ENCODE measurements at places on chromosomes 16 and 17. TPM values are rescaled to one million over a fixed set of nuclear protein-coding genes. Genes with fewer than 3 reads are reported as not detected.

DNA sequence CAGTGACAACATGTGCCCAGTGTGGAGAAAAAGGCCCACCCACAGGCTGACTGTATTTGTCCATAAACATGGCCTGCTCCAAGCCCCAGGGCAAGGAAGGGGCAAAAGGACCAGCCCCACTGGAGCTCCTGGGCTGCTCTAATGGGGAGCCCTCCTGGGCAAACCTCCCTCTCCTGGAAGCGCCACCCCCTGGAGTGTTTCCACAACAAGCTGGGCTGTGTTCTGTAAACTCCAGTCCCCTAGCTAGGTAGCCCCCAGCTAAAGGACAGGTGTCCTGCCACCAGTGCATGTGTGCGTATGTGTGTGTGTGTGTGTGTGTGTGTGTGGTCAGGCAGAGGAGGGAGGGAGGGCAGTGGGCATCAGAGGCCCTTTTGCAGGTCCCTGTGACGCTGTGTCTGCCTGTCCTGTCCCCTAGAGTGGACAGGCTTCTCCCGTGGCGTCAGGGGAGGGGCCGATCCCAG, 11.3 kb upstream of the STAC2 start:
- peak overlapping the region; percentile 67 for H3K27ac ChIP-seq
- H3K27me3 ChIP-seq = peaks cover 3% of the 10 kb centered on the region
- peaks cover 3% of the 10 kb centered on the region for H3K4me1 ChIP-seq

GRCh38 chr17:34117811-34118210, 137.3 kb upstream of the CCL2 start:
- H3K4me3 ChIP-seq = no peak overlapping the region
- H3K36me3 ChIP-seq = no peaks in the 10 kb centered on the region
- no peaks in the 10 kb centered on the region for H3K4me1 ChIP-seq

- no peak overlapping the region for H3K27ac ChIP-seq
- H3K4me1 ChIP-seq = no peaks in the 10 kb centered on the region
- H3K36me3 ChIP-seq = no peaks in the 10 kb centered on the region
- no peaks in the 10 kb centered on the region for H3K27me3 ChIP-seq
- no peak overlapping the region for H3K4me3 ChIP-seq
- no peak for DNase-seq
These were observed 20.6 kb downstream of the CSNK2A2 start for GRCh38 chr16:58177353-58177710.

GRCh38 chr16:85642762-85643358, 29.7 kb downstream of the GSE1 start:
- no peak overlapping the region for H3K27ac ChIP-seq
- no peaks in the 10 kb centered on the region for H3K36me3 ChIP-seq
- no peaks in the 10 kb centered on the region for H3K27me3 ChIP-seq
- no peak for DNase-seq

DNA sequence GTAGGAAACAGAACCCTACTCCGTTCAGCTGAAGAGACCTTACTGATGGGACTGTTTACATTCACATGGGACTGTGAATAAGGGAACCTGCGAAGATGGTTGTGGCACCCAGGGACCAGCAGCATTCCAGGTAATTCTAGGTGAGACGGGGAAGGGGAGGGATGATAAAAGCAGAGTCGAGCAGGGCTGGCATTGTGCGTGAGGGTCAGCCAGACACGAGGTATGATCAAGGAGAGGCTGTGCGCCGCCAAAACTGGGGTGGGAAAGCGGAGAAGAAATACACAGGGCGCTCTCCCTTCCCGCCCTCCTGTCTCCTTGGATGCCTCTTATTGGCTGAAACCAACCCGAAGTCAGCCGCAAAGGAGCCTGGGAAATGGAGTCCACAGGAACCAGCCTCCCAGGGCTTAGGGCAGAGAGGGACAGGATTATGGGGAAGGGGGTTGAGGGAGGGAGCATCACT, 38.4 kb upstream of the CSNK2A2 start:
- no peaks in the 10 kb centered on the region for H3K27me3 ChIP-seq
- peak; percentile 65 for DNase-seq
- H3K27ac ChIP-seq = no peak overlapping the region
- no peaks in the 10 kb centered on the region for H3K4me1 ChIP-seq
- H3K4me3 ChIP-seq = peak overlapping the region; percentile 17

TRAPPC2L gene
- 32.1 TPM for total RNA-seq

ZC3H7A gene
- total RNA-seq = 67.5 TPM

DNA sequence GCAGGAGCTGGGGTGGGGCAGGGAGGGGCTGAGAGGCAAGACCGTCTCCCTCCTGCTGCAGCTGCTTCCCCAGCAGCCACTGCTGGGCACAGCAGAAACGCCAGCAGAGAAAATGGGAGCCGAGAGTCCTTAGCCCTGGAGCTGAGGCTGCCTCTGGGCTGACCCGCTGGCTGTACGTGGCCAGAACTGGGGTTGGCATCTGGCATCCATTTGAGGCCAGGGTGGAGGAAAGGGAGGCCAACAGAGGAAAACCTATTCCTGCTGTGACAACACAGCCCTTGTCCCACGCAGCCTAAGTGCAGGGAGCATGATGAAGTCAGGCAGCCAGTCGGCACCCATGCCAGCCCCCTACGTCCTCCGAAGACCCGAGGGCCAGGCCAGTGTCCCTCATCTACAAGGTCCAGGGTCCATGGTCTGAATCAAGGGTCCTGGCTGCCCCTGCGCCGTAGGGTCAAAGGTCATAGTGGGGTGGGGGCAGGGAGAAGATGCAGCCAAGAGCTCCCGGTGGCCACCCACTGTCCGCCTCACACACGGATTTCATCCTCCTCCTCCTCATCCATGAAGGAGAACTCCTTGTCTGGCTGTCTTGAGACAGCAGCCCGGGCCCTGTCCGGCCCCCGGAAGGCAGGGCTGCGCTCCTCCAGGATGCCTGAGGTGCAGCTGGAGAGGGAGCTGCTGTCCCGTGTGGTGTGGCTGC, 23.4 kb upstream of the CPSF4L start:
- DNase-seq = no peak
- no peaks in the 10 kb centered on the region for H3K36me3 ChIP-seq
- H3K4me1 ChIP-seq = peaks cover 14% of the 10 kb centered on the region
- H3K27me3 ChIP-seq = no peaks in the 10 kb centered on the region
- H3K27ac ChIP-seq = peak overlapping the region; percentile 86

GRCh38 chr16:67546761-67547422, 15.4 kb upstream of the CTCF start:
- H3K27ac ChIP-seq = peak overlapping the region; percentile 37
- H3K36me3 ChIP-seq = no peaks in the 10 kb centered on the region
- DNase-seq = peak; percentile 59
- H3K27me3 ChIP-seq = no peaks in the 10 kb centered on the region
- H3K4me1 ChIP-seq = no peaks in the 10 kb centered on the region

DNA sequence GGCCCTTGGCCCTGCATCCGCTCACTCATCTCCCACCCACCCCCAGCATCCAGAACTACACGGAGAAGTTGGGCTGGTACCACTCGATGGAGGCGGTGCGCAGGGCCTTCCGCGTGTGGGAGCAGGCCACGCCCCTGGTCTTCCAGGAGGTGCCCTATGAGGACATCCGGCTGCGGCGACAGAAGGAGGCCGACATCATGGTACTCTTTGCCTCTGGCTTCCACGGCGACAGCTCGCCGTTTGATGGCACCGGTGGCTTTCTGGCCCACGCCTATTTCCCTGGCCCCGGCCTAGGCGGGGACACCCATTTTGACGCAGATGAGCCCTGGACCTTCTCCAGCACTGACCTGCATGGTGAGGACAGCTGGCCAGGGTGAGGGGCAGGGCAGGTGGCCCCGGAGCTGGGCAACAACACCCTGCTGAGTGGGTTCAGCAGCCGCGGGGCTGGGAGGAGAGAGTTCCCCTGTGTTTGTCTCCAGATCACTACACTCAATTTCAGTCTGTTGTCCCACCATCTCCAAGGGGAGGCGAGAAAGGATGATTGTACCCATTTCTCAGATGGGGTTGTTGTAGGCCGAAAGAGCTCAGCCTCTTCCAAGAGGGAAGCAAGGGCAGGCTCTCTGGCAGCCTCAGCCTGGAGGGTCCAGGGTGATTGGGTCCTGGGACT, 14.4 kb downstream of the MMP15 start:
- H3K36me3 ChIP-seq = no peaks in the 10 kb centered on the region
- H3K4me3 ChIP-seq = no peak overlapping the region
- H3K27ac ChIP-seq = no peak overlapping the region
- H3K27me3 ChIP-seq = no peaks in the 10 kb centered on the region

DNA sequence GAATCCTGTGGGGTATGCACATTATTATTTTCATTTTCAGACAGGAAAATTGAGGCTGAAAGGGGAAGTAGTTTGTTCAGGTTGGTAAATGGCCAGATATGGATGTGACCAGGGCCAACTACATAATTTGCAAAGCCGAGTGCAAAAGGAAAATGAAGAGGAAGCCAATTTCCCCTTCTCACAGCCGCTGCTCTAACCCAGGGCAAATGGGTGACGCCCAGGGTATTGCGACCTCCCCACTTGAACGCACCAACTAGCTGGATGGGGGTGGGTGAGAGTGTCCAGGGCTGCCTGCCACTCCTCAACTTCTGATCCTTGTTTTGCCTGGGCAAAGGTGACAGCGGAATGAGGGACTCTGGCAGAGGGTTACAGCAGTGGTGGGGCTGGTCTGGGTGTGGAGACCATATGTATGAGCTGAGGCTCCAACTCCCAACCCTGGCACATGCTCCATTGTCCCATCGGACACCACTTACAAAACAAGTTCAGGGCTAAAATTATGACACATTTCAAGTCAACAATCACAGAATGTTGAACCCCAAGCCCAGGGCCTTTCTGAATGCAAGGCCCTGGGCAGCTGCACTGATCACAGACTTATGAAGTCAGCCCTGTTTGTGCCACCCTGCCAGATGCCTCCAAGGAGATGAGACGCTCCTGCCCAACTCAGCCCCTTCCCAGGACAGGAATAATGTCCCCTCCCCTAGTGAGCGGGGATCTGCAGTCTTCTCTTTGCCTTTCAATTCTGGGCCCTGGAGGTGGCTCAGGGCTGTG, 1.7 kb downstream of the ANKRD40CL start:
- no peak overlapping the region for H3K27ac ChIP-seq
- DNase-seq = no peak
- no peak overlapping the region for H3K4me3 ChIP-seq
- H3K27me3 ChIP-seq = no peaks in the 10 kb centered on the region
- no peaks in the 10 kb centered on the region for H3K4me1 ChIP-seq

DNA sequence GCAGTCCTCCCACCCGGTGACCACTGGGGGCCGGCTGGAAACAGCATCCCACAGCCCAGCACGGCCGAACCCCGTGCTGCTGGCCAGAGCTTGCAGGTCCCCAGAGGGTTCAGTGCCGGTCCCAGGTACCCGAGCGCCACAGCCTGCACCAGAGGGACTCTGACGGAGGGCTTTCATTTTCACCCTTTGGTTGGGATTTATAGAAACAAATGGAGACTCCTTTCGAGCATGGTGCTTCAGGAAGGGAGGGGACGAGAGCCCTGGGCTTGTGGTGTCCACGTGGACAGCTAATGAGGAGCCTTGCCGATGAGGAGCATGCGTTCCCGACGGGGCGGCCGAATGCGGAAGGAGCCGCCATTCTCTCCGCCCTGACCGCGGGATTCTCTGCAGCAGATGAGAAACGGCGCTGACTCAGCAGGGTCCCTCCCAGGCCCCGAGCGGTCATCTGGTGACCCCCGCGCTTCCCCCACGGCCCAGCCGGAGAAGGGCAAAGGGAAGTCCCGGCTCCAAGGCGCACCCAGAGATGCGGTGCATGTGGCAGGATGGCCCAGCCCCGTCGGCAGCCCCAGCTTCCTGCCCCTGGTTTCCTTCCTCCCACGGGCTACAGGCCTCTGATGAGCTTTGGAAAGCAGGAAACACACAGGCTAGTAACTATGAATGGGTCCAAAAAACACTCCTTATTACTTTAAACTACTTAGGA, 9.8 kb downstream of the SLC38A10 start:
- H3K4me3 ChIP-seq = peak overlapping the region; percentile 29
- DNase-seq = no peak
- no peaks in the 10 kb centered on the region for H3K4me1 ChIP-seq
- no peaks in the 10 kb centered on the region for H3K27me3 ChIP-seq
- H3K27ac ChIP-seq = peak overlapping the region; percentile 31

SCARF1 gene
- 6.6 TPM for total RNA-seq

KCTD11 gene
- total RNA-seq = 9.1 TPM

SLC52A1 gene
- 0.29 TPM for total RNA-seq

DNA sequence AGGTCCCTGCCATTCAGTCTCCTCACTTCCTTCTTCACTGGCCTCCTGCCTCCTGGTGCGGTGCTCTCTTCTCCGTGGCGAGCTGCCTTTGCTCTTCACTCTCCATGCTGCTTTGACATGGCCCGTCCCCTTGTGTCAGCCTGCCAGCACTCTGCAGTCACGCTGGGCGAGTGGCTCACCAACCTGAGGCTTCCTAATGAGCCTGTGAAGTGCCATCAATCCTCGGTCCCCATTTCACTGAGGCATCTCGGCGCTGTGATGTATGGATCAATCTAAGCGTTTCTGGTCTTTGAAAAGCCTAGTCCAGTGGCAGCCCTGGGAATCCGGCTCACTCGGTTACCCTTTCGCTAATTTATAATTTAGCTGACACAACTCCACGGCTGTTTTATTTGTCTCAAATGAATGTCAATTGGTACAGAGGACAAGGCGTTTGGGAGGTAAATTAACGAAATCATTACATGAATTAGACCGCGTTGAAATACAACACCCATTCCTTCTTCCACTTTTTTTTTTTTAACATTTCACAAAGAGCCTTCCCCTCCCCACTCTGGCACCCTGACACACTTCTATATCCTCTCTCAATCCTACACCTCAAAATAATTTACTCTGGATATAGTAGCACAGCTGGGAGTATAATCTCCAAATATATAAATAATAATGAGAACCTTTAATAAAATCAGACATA, 610.7 kb downstream of the TMEM114 start:
- no peak overlapping the region for H3K27ac ChIP-seq
- H3K36me3 ChIP-seq = no peaks in the 10 kb centered on the region
- no peak overlapping the region for H3K4me3 ChIP-seq
- no peaks in the 10 kb centered on the region for H3K27me3 ChIP-seq

PABPN1L gene
- not detected for total RNA-seq

- H3K27ac ChIP-seq = no peak overlapping the region
- no peak overlapping the region for H3K4me3 ChIP-seq
- no peak for DNase-seq
- no peaks in the 10 kb centered on the region for H3K36me3 ChIP-seq
These were observed 47.1 kb downstream of the BCL7C start for GRCh38 chr16:30846649-30847402.

NXN gene
- total RNA-seq = 9.3 TPM

DNA sequence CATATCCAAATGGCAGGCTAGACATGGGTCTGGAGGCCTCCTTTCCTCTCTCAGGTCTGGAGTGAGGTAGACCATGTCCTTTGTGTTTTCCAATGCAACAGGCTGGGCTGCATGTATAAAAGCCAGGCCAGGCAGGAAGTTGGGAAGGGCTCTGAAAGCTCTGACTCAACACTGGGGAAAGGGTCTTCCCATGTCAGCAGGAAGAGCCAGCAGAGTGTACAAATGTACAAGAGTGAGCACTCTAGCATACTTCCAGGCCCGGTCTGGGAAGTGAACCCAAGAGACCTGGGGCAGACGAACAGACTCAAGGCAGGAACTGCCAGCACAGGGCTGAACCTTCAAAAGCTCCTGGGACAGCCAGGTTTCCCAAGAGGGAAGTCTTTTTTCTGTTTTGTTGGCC, 7.0 kb downstream of the ATPAF2 start:
- no peaks in the 10 kb centered on the region for H3K4me1 ChIP-seq
- no peak overlapping the region for H3K4me3 ChIP-seq
- H3K27ac ChIP-seq = peak overlapping the region; percentile 7
- no peaks in the 10 kb centered on the region for H3K27me3 ChIP-seq

CDRT15L2 gene
- not detected for total RNA-seq

GRCh38 chr17:602436-602835, 112.2 kb downstream of the VPS53 start:
- no peak for DNase-seq
- no peaks in the 10 kb centered on the region for H3K36me3 ChIP-seq
- no peak overlapping the region for H3K27ac ChIP-seq
- no peaks in the 10 kb centered on the region for H3K4me1 ChIP-seq
- no peaks in the 10 kb centered on the region for H3K27me3 ChIP-seq

Measured in breast epithelium (tissue), 4 donors.